Adrenal gland (tissue), 19 donors: ENCODE measurements at places on chromosomes 6 and 20. TPM values are rescaled to one million over a fixed set of nuclear protein-coding genes. Genes with fewer than 3 reads are reported as not detected.

NHLRC1 gene
- 3.4 TPM for total RNA-seq

BMP6 gene
- 3.9 TPM for total RNA-seq

MAP3K7 gene
- total RNA-seq = 33.9 TPM

DZANK1 gene
- 3.9 TPM for total RNA-seq

ARMH2 gene
- total RNA-seq = not detected

SLC17A1 gene
- total RNA-seq = 0.23 TPM

BFSP1 gene
- total RNA-seq = 3.0 TPM

CST2 gene
- total RNA-seq = 1.3 TPM

CDH26 gene
- 0.55 TPM for total RNA-seq

TNFRSF21 gene
- 6.9 TPM for total RNA-seq

FAM83C gene
- total RNA-seq = not detected

ENPP4 gene
- 15.7 TPM for total RNA-seq

TCF21 gene
- 2.3 TPM for total RNA-seq

GMPR gene
- total RNA-seq = 20.7 TPM

SPEF1 gene
- 0.14 TPM for total RNA-seq

KCNQ5 gene
- 1.8 TPM for total RNA-seq

TMEM181 gene
- total RNA-seq = 29.1 TPM

SLC52A3 gene
- total RNA-seq = 0.36 TPM

C6orf15 gene
- not detected for total RNA-seq

BNIP5 gene
- total RNA-seq = not detected

PPP1R16B gene
- total RNA-seq = 6.7 TPM

FAM162B gene
- total RNA-seq = 0.87 TPM

MBOAT1 gene
- 2.0 TPM for total RNA-seq

GPX5 gene
- total RNA-seq = not detected

FAM217A gene
- not detected for total RNA-seq

METTL24 gene
- 4.0 TPM for total RNA-seq

OXT gene
- 0.47 TPM for total RNA-seq

ARFGEF3 gene
- total RNA-seq = 0.42 TPM

SPDEF gene
- total RNA-seq = 0.14 TPM

PLAGL1 gene
- total RNA-seq = 20.4 TPM

TRIM26 gene
- 40.5 TPM for total RNA-seq

PRND gene
- not detected for total RNA-seq

PEX7 gene
- total RNA-seq = 23.8 TPM

HDGFL1 gene
- not detected for total RNA-seq

C2 gene
- 53.6 TPM for total RNA-seq

CITED2 gene
- 44.0 TPM for total RNA-seq

PRSS35 gene
- 4.6 TPM for total RNA-seq

RFX6 gene
- not detected for total RNA-seq

CAGE1 gene
- total RNA-seq = not detected

NKX2-2 gene
- total RNA-seq = not detected

SMOC2 gene
- total RNA-seq = 4.6 TPM

SAMD5 gene
- total RNA-seq = 0.47 TPM

FOXF2 gene
- total RNA-seq = 1.9 TPM

OPRL1 gene
- 3.7 TPM for total RNA-seq

GSTA1 gene
- 185 TPM for total RNA-seq
